NCI-H1694 (cell line): ENCODE measurements at places on chromosomes 6 and 20.

- peak; percentile 2 for DNase-seq
Measured at GRCh38 chr6:72589096-72589495, 32.8 kb upstream of the KCNQ5 start.

GRCh38 chr6:52098721-52099120 is 11.3 kb upstream of the PKHD1 start:
- no peak for DNase-seq

GRCh38 chr6:136464148-136464547 is 86.1 kb downstream of the MAP7 start:
- DNase-seq, result no peak

DNA sequence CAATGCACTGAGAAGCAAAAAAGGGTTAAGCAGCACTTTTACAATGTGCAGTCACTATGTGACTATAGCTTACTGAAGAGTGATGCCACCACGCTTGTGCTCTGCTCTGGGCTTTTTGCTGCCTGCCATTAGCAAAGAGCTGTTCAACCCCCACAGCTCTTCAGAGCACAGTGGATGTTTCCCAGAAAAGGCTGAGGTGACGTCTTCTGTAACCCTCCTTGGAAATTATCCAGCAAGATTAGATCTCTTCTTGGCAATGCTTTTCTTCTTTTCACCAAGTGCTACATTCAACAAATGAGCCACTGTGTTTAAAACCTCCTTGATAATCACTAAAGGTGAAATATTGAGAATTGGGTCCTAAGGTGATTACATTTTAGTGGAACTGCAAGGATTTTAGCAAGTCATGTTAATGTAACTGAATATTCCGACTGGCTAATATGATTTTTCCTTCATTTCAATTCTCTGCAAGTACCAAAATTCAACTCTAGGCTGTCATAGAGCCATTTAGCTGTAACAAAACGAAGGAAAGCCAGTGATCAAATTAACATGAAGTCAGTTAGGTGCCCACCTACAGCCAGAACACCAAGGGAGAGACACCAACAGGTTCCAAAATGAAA is 34.9 kb downstream of the ELOVL5 start:
- no peak for DNase-seq

DNA sequence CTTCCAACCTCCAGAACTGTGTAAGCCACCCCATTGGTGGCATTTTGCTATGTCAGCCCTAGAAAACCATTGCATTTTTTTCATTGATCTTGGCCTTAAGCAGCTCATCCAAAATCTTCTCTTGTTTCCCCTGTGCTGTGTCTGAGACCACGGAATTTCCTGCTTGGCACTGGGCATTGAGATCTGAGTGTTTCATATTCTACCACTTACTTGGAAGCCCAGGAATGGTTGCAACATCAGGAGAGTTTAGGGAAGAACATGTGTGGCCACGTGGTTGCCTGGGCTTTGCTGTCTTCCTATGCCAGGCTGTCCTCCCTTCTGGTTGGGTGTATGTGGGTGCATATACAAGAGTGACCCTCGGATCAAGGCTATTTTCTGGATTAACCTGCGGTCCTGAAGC is 139.3 kb upstream of the PMEPA1 start:
- no peak for DNase-seq
